CD4-positive, alpha-beta T cell treated with Interleukin-10 for 1 hour (primary cell): ENCODE measurements at places on chromosomes 11 and 22.
A peak's percentile ranks its signal among the peaks of the same experiment; 100 is the strongest.

- DNase-seq, result no peak
Observed at GRCh38 chr11:73048446-73048845, 93.7 kb downstream of the FCHSD2 start.

GRCh38 chr11:120827820-120828219, 196.1 kb upstream of the TBCEL start:
- no peak for DNase-seq

DNA sequence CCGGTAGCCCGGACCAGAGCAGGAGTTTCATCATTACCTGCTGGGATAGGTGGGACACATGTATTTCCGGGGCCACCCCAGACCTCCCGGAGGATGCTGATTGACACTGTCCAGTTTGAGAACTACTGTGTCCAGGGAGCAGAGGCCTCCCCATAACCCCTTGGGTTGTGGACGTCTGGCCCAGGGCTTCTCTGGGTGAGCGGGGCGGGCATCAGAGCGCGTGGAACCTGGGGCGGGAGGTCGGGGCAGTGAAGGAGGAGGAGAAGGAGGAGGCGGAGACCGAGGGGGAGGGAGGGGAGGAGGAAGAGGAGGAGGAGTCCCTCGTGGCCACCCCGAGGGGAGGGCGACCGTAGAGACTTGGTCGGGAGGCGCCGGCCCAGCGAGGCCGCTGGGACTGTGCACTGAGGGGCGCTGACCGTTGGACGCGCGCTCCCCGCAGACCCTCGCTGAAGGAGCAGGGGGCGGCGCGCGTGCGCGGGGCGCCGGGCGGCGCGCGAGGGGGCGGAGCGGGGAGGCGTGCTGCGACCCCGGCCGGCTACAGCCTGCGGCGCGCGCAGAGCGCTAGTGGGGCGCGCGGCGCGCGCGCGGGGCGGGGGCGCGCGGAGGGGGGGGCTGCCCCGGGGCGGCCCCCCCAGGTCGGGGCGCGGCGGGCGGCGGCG, at the start of gene GRK3:
Gene GRK3, plus strand, starts transcription at position 356 of the 659 bp plus-strand sequence. CDS start 366 bp downstream, outside the sequence.
- DNase-seq, result peak; percentile 54

- no peak for DNase-seq
Observed at GRCh38 chr11:120020981-120021380, 116.9 kb downstream of the TRIM29 start.

- no peak for DNase-seq
Observed at GRCh38 chr11:116473790-116474346, 298.9 kb downstream of the BUD13 start.

DNA sequence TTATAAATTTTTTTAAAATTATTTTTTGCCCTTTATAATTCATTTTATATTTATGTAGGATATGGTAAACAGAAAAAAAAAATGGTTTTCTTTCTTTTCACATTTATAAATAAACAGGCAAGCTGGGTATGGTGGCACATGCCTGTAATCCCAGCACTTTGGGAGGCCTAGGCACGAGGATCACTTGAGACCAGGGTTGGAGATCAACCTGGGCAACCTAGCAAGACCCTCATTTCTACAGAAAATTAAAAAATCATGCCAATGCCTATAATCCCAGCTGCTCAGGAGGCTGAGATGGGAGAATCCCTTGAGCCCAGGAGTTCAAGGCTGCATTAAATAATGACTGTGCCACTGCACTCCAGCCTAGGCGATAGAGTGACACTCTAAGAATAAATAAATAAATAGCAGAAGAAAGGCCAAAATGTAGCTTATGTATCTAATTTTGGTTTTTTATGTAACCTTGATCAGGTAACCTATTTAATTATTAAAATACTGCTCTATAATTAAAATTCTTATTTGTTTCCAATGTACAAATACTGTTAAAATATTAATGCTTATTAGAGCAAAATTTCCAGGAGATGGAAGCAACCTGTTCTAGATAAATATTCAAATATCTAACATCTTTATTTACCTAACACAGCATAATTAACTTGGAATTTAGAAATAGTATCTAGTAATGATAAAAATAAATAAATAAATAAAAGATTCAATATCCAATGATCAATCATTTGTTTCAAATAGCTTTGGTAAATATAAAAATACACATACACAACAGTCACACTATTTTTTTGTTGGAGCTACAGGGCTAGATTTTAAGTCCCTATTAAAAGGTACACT, 21.4 kb downstream of the PI4KA start:
- DNase-seq, result no peak

GRCh38 chr11:72721689-72722049, 30.5 kb downstream of the ARAP1 start:
- DNase-seq, result peak; percentile 50

GRCh38 chr22:50148991-50149721, 21.4 kb upstream of the PANX2 start:
- peak; percentile 78 for DNase-seq

- no peak for DNase-seq
Observed at GRCh38 chr11:13333456-13333957, 55.9 kb downstream of the BMAL1 start.

DNA sequence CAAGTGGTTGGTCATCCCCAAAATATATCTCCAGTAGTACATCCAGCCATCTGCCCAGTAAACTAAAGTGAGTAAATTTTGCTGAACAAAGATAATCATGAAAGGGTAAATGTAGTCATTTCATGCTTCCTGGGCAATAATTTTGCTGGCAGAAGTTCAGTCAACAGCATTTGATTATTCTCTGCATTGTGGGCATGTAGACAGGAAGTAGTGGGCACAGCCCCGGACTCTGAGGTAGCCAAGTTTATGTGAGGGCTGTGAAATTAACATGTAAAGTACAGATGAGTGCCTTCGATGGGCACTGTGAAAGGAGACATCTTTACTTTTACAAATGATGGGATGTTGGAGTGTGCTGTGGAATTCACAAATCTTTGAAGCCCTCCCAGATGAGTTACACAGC, 312.2 kb upstream of the MTNR1B start:
- no peak for DNase-seq

DNA sequence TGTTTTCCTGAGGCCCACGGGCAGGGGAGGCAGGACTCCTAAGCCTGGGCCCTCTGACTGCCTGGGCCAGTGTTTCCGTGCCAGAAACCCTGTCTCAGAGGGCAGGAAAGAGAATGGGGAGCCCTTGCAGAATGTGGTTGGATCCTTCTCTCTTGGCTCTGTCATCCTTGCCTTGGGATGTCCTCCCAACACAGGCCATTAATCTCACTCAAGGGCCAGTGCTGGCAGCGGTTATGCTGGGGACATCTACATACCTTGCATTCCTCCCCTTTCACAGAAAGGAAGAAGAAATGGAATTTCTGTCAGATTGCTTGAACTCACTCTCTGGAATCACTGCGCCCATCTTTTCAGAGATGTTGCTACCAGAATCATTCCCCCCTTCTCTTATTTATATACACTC, 296.9 kb downstream of the KIRREL3 start:
- no peak for DNase-seq
